ENCODE measurements at places on chromosomes 7 and 10. TPM values are rescaled to one million over a fixed set of nuclear protein-coding genes. Genes with fewer than 3 reads are reported as not detected.

The PON1 gene
- total RNA-seq: not detected

The FAM25A gene
- total RNA-seq: not detected

The WEE2 gene
- not detected for total RNA-seq

The CUL1 gene
- total RNA-seq: 73.1 TPM

The NOD1 gene
- 13.7 TPM for total RNA-seq

- no peak for DNase-seq
- H3K36me3 ChIP-seq: no peaks in the 10 kb centered on the region
Measured at GRCh38 chr7:117550625-117551024, 70.8 kb downstream of the CFTR start.

- H3K4me1 ChIP-seq: peaks cover 25% of the 10 kb centered on the region
- no peak for DNase-seq
- H3K27me3 ChIP-seq: no peaks in the 10 kb centered on the region
- no peak overlapping the region for H3K4me3 ChIP-seq
- no peak overlapping the region for H3K27ac ChIP-seq
Measured at GRCh38 chr10:71436268-71437125, 39.8 kb downstream of the CDH23 start.

GRCh38 chr7:24108906-24109376, 175.0 kb upstream of the NPY start:
- H3K4me1 ChIP-seq: no peaks in the 10 kb centered on the region
- H3K4me3 ChIP-seq: no peak overlapping the region
- H3K27me3 ChIP-seq: no peaks in the 10 kb centered on the region

GRCh38 chr7:155802906-155803417, 9.3 kb downstream of the SHH start:
- H3K27ac ChIP-seq: no peak overlapping the region
- peaks cover 64% of the 10 kb centered on the region for H3K27me3 ChIP-seq
- peak overlapping the region; percentile 42 for H3K4me3 ChIP-seq

GRCh38 chr7:99827040-99827778, 604 bp upstream of the CYP3A43 start:
- no peak overlapping the region for H3K27ac ChIP-seq
- H3K27me3 ChIP-seq: no peaks in the 10 kb centered on the region
- H3K4me3 ChIP-seq: no peak overlapping the region
- no peak for DNase-seq

- H3K36me3 ChIP-seq: no peaks in the 10 kb centered on the region
- no peak overlapping the region for H3K4me3 ChIP-seq
- H3K27me3 ChIP-seq: no peaks in the 10 kb centered on the region
- DNase-seq: no peak
Measured at GRCh38 chr10:1532636-1533035, 204.7 kb downstream of the ADARB2 start.

GRCh38 chr10:128896116-128896795, 570.8 kb upstream of the MGMT start:
- H3K27me3 ChIP-seq: no peaks in the 10 kb centered on the region
- no peak overlapping the region for H3K27ac ChIP-seq

DNA sequence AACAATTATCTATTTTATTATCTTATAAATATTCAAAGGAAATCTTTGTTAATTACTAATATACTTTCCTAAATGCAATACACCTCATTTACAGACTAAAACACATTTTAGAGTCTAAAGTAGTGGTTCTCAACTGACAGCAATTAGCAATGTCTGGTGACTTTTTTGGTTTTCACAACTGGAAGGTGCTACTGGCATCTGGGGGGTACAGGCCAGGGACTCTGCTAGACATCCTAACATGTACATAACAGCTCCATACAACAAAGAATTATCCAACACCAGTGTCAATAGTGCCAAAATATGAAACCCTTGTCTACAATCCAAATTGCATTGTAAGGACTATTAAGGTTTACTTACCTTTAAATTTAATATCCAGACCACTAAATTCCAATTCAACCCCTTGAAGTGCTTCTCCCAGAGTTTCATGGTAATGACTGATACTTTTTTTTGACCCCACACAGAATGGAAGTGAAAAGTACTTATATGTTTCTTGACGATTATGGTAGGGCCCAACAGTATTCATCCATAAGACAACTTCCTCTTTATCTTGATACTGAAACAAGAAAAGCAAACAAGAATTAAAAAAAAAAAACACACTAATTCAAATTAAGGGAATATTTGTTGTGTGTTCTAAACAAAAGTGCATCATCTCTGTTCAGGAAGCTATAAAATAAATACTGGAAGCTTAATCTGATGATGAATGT, 10.4 kb downstream of the TM9SF3 start:
- H3K36me3 ChIP-seq: no peaks in the 10 kb centered on the region
- no peak overlapping the region for H3K27ac ChIP-seq
- no peak overlapping the region for H3K4me3 ChIP-seq
- H3K27me3 ChIP-seq: no peaks in the 10 kb centered on the region
- DNase-seq: no peak
- peaks cover 36% of the 10 kb centered on the region for H3K4me1 ChIP-seq

- no peak overlapping the region for H3K4me3 ChIP-seq
- no peak overlapping the region for H3K27ac ChIP-seq
- no peaks in the 10 kb centered on the region for H3K27me3 ChIP-seq
- no peaks in the 10 kb centered on the region for H3K36me3 ChIP-seq
Measured at GRCh38 chr7:117806011-117806410, 67.2 kb downstream of the CTTNBP2 start.

DNA sequence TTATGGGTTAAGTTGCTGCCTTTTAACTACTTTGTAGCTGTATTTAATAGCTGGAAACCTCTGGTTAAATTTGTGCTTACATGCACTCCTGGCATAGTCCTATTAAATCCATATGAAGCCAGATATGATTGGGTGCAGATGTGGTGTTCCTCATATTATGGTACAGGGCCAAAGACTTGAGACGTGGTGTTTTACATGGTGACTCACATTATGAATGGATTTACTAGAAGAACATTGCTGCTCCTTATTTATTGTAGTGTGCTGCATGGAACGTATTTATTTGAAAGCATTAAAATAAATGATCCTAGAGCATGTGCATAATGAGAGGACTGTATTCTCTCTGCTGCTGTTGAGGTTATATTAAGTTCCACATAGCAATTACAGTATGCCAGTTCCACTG, 224.1 kb downstream of the SLC25A13 start:
- no peak overlapping the region for H3K27ac ChIP-seq
- no peaks in the 10 kb centered on the region for H3K27me3 ChIP-seq
- no peak overlapping the region for H3K4me3 ChIP-seq
- no peaks in the 10 kb centered on the region for H3K4me1 ChIP-seq

DNA sequence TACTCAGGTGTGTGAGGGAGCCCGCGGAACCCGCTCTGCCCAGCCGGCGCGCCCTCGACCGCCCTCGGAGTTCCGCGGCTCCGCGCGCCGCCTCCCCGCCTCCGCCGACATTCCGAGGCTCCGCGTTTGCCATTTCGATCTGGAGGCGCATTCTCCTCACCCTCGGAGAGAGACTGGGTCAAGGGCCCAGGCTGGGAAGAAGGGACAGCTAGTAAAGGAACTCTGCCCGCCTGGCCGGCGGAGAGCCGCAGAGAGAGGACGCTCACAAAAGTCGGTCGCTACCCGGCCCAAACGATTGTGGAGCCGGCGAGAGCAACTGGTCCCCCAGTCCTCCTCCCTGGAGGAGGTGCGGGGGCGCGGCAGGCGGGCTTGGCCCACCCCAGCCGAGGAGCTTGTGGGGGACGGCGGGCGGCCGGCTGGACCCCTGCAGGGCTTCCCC, 74.5 kb upstream of the LEP start:
- H3K27me3 ChIP-seq: peaks cover 51% of the 10 kb centered on the region
- peaks cover 28% of the 10 kb centered on the region for H3K4me1 ChIP-seq
- peak overlapping the region; percentile 49 for H3K4me3 ChIP-seq
- no peaks in the 10 kb centered on the region for H3K36me3 ChIP-seq
- H3K27ac ChIP-seq: no peak overlapping the region

All from esophagus muscularis mucosa (tissue), 4 donors.